ENCODE measurements at places on chromosomes 5 and 9.

DNA sequence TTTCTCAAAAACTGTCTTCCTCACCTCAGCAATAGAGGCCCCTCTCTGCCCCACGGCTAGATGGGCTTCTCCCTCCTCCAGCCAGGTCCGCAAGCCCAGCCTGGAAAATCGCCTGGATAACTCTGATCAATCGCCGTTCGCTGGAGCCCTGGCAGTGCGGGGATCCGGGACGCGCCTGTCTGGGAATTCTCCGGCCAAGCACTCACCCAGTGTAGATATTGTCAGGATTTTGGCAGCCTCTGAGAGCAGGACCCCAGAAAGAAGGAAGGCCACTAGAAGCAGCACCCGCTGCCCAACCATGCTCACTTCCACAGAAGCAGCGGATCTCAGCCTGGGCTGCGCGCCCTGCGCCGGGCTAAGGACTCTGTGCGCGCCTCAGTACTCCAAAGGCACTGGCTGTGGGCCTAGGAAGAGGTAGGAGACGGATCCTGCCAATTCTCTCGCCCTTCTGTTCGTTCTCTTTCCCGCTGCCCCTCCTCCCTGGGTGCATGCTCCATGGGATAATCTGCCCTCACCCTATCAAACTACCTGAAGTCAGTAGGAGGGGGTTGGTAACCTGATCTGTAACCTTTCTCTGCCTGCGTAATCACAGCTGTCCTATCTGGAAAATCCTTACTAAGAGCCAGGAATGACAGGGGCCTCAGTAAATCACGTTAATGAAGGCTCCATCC is at the start of gene UGT3A1:
Gene UGT3A1, minus strand, starts transcription at position 450 of the 671 bp plus-strand sequence. Its CDS starts 150 bp downstream, at position 300.
- DNase-seq = no peak

- DNase-seq = no peak
Measured at GRCh38 chr5:59790776-59791475, 102.6 kb downstream of the PDE4D start.

DNA sequence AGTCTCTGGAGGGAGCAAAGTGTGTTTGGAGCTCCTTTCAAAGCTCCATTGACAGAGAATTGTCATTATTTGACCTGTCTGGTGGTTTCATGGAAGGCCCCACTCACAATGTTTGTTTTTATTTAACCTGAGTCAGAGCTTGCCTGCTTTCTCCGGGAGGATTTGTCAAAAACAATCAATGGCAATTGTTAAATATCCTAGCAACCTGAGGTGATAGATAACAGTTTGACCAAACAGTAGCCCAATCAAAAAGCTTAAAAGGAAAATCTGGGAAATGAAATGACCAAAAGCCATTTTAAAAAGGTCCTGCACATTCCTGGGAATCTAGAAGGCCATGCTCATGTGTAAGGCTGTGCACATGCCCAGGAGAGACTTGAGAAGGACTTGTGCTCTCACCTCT is 177.2 kb upstream of the POC5 start:
- DNase-seq = no peak

GRCh38 chr5:151148583-151148982 is 9.0 kb downstream of the ANXA6 start:
- DNase-seq = no peak

GRCh38 chr5:97085459-97086181 is 56.8 kb downstream of the LIX1 start:
- no peak for DNase-seq

- DNase-seq = peak; percentile 25
Measured at GRCh38 chr9:136853596-136854112, 1.5 kb downstream of the MAMDC4 start.

DNA sequence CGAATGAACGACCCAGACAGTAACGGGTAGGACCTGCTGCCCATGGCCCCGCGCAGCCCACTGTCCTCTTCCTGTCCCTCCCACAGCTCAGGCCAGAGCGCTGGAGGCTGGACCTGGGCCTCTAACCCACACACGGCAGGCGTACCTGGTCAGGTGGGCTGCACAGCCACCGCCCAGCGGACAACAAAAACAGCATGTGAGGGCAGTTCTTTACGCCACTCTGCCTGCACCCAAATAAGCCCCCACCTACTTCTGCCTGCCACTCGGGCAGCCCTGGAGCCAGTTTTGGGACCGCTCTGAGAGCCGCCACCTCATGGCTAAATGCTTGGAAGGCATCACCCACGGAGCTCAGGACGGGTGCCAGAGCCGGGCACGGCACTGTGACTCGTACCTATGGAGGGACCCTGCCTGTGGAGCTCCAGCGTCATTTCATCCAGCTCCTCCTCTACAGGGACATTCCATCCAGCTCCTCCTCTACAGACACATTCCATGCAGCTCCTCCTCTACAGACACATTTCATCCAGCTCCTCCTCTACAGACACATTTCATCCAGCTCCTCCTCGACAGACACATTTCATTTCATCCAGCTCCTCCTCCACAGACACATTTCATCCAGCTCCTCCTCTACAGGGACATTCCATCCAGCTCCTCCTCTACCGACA is 18.9 kb downstream of the CLPTM1L start:
- DNase-seq = no peak

DNA sequence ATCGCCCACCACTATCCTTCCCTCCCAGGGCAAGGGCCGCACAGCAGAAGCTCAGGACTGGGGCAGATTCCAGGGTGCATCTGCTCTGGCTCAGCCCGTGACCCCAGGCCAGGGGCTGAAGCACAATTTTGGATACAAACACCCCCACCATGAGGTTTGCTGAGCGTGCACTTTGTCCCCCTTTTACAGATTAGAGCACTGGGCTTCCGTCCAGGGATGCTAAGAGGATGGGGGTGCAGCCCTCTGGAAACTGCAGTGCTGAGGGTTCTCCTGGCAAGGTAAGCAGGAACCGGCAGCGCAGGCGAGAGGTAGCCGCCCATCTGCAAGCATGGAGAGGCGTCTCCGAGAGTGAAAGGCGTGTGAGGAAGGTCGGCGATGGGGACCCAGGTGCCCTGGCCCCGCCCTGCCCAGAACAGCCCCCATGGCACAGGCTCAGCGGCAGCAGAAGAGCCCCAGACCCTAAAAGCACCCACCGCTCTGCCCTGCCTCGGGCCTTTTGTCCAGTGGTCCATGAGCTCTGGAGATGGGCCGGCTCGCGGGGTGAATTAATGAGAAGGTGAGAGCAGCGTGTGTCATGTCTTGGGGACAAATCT is 54.5 kb upstream of the OLFM1 start:
- DNase-seq = no peak

DNA sequence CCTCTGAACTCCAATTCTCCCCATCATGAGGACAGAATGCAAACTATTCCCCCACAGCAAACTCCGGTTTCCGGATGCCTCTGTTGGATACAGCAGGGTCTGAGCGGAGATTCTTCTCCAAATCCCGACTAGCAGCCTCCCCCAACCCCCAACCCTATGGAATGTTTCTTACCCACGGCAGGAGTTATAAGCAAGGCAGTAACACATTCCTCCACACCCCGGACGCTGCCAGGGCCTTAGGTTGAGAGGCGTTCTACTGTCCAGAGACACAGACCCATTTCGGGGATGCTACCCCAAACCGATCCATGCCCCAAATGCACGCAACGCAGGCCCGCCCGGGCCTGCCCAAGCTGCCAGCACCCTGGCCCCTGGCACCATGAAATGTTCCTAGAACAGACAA is 85.6 kb upstream of the LMX1B start:
- no peak for DNase-seq

DNA sequence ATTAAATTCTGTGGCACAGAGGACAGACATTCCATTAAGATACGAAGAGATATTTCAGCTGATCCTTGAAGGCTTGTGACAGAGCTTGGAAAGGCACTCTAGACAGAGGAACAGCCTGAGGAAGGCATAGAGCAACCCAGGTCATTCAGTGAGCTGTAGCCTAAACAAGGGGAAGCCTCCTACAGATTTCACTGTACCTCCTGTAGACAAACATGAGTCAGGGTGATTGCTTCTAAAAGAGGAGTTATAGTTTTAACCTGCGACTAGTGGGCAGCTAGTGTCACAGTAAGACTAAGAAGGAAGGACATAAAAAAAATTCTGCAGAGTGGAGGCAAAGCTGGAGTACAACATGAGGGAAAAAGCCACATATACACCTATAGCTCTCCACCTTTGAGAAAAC is 43.5 kb upstream of the ANKDD1B start:
- no peak for DNase-seq

- DNase-seq = no peak
Measured at GRCh38 chr5:172923539-172923938, 35.7 kb upstream of the RPL26L1 start.

DNA sequence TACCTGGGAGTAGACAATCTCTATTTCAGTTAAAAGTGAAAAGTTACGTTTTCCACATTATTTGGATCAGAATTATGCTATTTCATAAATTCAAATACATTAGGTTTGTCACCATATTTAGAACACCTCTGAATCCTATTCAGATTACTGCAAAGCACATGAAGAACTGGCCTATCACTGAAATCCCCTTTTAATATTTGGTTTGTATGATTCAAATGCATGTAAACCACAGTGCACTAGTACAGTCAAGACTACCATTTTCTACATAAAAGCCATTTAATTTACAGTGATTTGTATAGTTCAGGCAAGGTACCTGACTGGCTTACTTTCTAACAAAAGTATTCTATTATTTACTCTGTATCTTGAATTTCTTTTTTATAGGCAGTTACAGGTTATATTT is 212.5 kb downstream of the MEF2C start:
- no peak for DNase-seq

- DNase-seq = no peak
Measured at GRCh38 chr9:20255052-20255451, 367.2 kb downstream of the MLLT3 start.

- DNase-seq = no peak
Measured at GRCh38 chr5:42855386-42855785, 43.7 kb upstream of the SELENOP start.

DNA sequence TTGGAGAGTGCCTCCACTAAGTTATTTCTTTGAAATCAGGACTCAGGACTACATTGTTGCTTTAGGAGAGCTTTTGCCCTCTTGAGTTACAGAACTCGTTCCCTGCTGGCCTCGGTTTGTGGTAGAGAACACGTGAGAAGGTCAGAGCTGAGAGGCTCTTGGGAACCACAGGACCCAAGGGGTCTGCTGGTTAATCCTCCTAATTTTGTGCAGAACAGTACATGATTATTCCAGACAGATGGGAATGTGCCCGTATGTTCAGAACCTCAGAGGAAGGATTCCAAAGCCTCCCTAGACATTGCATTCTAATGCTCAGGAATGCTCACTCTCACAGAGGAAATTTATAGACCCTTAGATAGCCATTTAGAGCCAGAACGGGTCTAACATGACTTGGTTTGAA is 25.2 kb upstream of the BASP1 start:
- DNase-seq = no peak

GRCh38 chr9:1005043-1005667 is 28.7 kb downstream of the DMRT3 start:
- DNase-seq = no peak

GRCh38 chr5:448766-449090 is 5.8 kb downstream of the EXOC3 start:
- DNase-seq = no peak

DNA sequence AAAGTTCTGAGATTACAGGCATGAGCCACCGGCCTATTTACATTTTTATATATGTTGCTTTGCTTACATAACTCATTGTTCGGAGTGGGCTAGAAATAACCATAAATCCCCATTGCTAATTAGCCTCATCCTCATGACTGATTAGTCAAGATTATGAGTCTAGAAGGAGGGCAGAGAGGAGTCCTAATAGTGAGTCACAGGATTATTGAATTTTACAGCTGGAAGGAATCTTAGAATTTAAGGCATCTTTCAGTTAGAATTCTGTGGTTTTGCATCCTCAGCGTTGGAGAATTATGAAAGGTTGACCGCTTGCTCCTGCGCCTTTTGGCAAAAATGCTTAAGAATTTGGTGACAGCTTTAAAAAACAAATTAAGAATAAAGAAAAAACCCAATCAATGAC is 2.6 kb upstream of the PBX3 start:
- DNase-seq = no peak

GRCh38 chr9:99000476-99001395 is 57.0 kb downstream of the COL15A1 start:
- peak; percentile 51 for DNase-seq

DNA sequence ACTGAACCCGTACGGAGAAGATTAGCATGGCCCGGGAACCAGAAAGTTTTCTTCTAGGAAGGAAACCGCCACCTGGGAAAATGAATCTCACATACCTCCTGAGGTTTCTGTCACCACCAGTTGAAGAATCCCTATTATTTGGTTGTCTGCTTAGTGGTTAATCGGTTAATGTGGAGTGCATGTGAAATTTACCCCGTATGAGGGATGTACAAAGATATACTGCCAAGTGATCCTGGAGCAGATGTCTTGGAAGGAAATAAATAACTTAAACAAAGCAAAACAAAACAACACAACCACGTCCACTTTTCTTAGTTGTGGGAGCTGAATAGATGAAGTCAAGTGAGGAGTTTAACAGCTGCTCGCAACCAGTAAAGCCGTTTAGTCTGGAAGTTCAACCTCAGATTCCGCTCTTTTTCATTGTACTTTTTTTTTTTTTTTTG is 3.8 kb downstream of the DMRT2 start:
- DNase-seq = no peak

DNA sequence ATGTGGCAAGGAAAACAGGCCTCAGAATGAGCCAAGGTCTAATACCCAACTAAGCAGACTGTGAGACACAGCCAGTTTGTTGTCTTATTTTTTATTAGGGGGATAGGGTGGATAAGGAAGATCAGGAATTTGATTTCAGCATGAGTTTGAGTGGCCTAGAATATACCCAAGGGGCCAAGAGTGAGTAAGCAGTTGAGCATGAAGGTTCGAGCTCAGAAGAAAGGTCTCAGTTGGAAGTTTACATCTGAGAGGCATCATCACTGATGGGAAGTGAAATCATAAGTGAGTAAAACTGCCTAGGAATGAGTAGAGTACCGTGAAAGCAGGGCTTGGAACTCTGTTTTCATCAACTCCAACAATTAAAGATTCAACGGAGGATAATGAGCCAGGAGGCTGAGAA is 12.6 kb downstream of the PSMD5 start:
- DNase-seq = no peak

GRCh38 chr9:133126697-133127339 is 5.8 kb upstream of the RALGDS start:
- DNase-seq = peak; percentile 12

DNA sequence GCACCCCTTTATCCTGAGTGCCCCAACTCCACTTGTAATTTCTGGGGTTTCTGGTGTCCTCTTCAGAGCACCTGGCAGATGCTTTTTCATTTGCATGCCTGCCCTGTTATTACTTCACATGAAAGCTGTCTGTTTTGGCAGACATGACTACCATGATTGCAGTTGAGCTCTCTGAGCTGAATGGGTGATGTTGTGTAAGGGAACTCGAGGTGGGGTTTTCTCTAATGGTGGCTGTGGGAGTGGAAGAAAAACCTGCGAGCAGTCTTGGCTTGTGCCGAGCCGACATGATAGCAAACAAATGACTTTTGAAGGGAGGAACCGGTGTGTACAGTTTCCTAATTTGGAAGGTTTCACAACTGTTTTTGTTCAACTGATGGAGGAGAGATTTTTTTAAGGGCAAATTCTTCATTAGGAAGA is 196.2 kb downstream of the AOPEP start:
- DNase-seq = no peak

DNA sequence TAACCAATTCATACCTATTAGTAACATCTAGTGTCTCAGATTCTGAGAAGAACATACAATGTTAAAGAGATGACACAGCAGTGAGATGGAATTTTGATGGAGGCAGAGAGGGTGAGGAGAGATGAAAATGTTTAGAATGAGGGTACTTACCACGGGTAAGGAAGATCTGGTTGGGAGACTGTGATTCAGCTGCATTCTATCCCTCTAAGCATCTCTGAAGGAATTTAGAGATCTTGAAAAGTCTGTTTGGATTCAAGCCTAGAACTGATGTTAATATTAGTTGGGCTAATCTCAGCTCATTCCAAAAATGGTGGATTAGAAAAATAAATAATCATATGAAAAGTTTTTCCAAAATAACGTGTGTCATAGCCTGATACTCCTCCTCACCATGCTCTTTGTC is 191.5 kb upstream of the CLINT1 start:
- no peak for DNase-seq
